ENCODE measurements at places on chromosomes 11 and 22. TPM values are rescaled to one million over a fixed set of nuclear protein-coding genes. Genes with fewer than 3 reads are reported as not detected.
A peak's percentile ranks its signal among the peaks of the same experiment; 100 is the strongest.

Gene ANO5
- total RNA-seq = 0.12 TPM

GRCh38 chr11:26805001-26805400 lies 83.1 kb upstream of the SLC5A12 start:
- H3K27ac ChIP-seq = no peak overlapping the region
- no peak overlapping the region for H3K4me3 ChIP-seq
- no peaks in the 10 kb centered on the region for H3K4me1 ChIP-seq
- no peak for DNase-seq
- H3K36me3 ChIP-seq = no peaks in the 10 kb centered on the region
- H3K27me3 ChIP-seq = no peaks in the 10 kb centered on the region

GRCh38 chr11:40023724-40024123 lies 1435.7 kb downstream of the LRRC4C start:
- no peak overlapping the region for H3K4me3 ChIP-seq
- no peaks in the 10 kb centered on the region for H3K4me1 ChIP-seq
- H3K27ac ChIP-seq = no peak overlapping the region
- H3K36me3 ChIP-seq = no peaks in the 10 kb centered on the region

DNA sequence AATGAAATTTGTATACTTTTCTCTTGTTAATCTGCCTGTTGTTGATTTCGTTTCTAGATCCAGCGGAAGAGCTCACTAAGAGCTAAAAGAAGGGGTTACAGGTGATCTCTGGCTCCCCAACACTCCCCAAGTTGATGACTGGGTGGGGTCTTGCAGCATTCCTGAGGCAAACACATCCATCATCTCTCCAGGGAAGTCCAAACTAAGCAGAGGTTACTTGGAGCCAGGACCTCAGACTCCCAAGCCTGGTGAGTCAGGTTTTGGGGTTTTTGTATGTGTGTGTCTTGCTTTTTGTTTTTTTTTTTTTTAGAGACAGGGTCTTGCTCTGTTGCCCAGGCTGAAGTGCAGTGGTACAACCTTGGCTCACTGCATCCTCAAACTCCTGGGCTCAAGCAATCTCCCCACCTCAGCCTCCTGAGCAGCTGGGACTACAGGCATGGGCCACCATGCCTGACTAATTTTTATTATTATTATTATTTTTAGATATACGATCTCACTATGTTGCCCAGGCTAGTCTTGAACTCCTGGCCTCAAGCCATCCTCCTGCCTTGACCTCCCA lies 11.5 kb upstream of the RPS3 start:
- peaks cover 25% of the 10 kb centered on the region for H3K27me3 ChIP-seq
- H3K4me3 ChIP-seq = no peak overlapping the region
- H3K4me1 ChIP-seq = peaks cover 15% of the 10 kb centered on the region
- H3K27ac ChIP-seq = no peak overlapping the region
- no peak for DNase-seq
- H3K36me3 ChIP-seq = no peaks in the 10 kb centered on the region

GRCh38 chr11:43943931-43944751 lies 1.7 kb downstream of the C11orf96 start:
- H3K27me3 ChIP-seq = peaks cover 69% of the 10 kb centered on the region
- H3K27ac ChIP-seq = no peak overlapping the region
- DNase-seq = no peak
- H3K36me3 ChIP-seq = no peaks in the 10 kb centered on the region
- H3K4me1 ChIP-seq = peaks cover 17% of the 10 kb centered on the region

DNA sequence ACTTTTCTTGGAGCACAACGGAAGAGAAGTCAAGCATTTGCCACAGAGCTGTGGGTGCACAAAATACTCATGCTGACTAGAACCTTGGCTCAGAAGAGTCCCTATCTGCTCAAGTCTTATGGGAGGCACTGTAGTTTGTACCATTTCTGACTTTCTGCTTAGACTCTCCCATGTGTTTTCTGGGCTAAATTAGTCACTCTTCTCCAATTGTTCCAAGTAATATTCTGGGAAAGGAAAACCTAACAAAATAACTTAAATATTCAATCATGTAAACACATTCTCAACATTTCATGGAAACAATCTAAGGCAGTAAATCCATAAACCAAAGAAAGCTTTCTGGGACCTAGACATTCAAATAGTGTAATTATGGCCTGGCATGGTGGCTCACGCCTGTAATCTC lies 220.7 kb downstream of the SWAP70 start:
- no peak for DNase-seq
- H3K36me3 ChIP-seq = no peaks in the 10 kb centered on the region
- no peaks in the 10 kb centered on the region for H3K27me3 ChIP-seq
- no peak overlapping the region for H3K4me3 ChIP-seq
- no peak overlapping the region for H3K27ac ChIP-seq

- peaks cover 2% of the 10 kb centered on the region for H3K27me3 ChIP-seq
- H3K4me1 ChIP-seq = peaks cover 7% of the 10 kb centered on the region
Observed at GRCh38 chr11:124943254-124943616, 7.4 kb upstream of the HEPACAM start.

DNA sequence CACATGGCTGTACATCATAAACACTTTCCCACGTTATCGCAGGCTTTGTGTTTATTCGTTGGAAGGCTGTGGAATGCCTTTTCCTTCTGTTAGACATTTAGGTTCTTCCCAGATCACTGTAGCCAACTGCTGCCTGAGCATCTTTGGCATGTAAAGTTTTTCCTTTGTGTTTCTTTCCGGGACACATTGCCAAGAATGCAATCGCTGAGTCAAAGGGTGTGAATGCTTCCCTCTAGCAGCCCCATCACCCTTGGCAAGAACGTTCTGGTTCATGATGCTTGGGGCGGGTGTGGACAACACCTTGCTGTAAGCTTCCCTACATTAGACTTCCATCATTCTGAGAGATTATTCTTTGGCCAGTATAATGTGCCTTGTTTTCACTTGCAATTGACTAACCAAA lies 136.2 kb downstream of the OSBP2 start:
- H3K27me3 ChIP-seq = peaks cover 13% of the 10 kb centered on the region
- H3K27ac ChIP-seq = no peak overlapping the region
- H3K4me1 ChIP-seq = peaks cover 3% of the 10 kb centered on the region
- no peaks in the 10 kb centered on the region for H3K36me3 ChIP-seq
- DNase-seq = no peak

DNA sequence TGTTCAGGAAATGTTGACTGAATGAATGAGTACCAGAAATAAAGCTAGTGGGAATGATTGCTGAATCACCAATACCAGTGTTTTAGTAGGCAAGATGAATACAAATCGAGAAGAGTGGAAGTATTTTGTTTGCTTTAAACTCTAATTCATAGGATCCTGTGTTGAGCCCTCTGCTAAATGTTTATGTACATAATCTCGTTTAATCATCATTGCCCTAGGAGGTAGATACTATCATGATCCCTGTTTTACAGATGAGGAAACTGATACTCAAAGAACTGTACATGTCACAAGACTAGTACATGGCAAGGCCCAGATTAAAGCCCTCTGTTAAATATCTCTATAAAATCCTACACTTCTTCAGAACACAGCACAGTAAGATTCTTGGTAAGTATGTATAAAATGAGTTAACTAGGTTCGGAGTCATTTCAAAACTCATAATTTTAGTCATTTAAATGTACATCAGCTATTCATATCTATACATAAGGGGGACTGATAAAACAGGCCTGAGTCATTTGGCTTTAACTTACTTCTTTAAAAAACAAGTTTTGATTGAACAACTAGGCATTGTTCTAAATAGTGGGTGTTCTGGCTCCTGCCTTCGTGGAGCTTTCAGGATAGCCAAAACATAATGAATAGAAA lies 97.1 kb downstream of the EXT2 start:
- H3K27ac ChIP-seq = peak overlapping the region; percentile 61
- no peaks in the 10 kb centered on the region for H3K27me3 ChIP-seq
- H3K4me1 ChIP-seq = peaks cover 28% of the 10 kb centered on the region
- no peak overlapping the region for H3K4me3 ChIP-seq
- peaks cover 58% of the 10 kb centered on the region for H3K36me3 ChIP-seq

DNA sequence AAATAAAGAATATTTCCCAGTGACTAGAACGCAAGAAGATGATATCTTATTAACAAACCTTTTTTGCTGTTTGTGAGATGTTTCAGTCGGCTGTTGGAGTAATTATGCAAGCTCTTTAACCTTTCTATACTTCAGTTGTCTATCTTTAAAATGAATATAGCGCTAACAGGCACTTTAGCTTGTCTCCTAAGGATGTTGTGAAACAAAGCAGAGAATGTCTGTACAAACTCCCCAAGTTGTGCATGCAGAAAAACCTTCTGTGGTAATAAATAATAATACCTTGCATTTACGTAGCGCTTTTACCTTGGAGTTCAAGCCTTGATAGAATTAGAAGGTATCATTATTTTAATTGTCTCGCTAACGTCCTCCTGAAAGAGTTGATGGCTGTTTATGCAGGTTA lies 1.9 kb upstream of the KDM2A start:
- H3K36me3 ChIP-seq = peaks cover 20% of the 10 kb centered on the region
- peak overlapping the region; percentile 84 for H3K27ac ChIP-seq
- DNase-seq = no peak
- peaks cover 2% of the 10 kb centered on the region for H3K27me3 ChIP-seq
- peak overlapping the region; percentile 72 for H3K4me3 ChIP-seq
